ENCODE measurements at places on chromosomes 4 and X. TPM values are rescaled to one million over a fixed set of nuclear protein-coding genes. Genes with fewer than 3 reads are reported as not detected.
A peak's percentile ranks its signal among the peaks of the same experiment; 100 is the strongest.

EGFL6 gene
- not detected for total RNA-seq

USP26 gene
- total RNA-seq = not detected

TBC1D8B gene
- 8.9 TPM for total RNA-seq

ADGRG4 gene
- not detected for total RNA-seq

- H3K4me3 ChIP-seq = no peak overlapping the region
- no peak for DNase-seq
- no peaks in the 10 kb centered on the region for H3K36me3 ChIP-seq
These were observed 10.1 kb downstream of the PDLIM3 start for GRCh38 chr4:185524888-185525863.

- H3K27me3 ChIP-seq = peaks cover 11% of the 10 kb centered on the region
- no peaks in the 10 kb centered on the region for H3K36me3 ChIP-seq
- H3K4me3 ChIP-seq = no peak overlapping the region
These were observed 904 bp downstream of the F11 start for GRCh38 chr4:186266729-186267456.

- no peaks in the 10 kb centered on the region for H3K27me3 ChIP-seq
- DNase-seq = no peak
- H3K36me3 ChIP-seq = no peaks in the 10 kb centered on the region
- H3K4me3 ChIP-seq = no peak overlapping the region
These were observed 38.4 kb downstream of the PHKA2 start for GRCh38 chrX:18945483-18945882.

GRCh38 chr4:165325732-165326512 lies 1.5 kb upstream of the MSMO1 start:
- H3K4me1 ChIP-seq = no peaks in the 10 kb centered on the region
- H3K36me3 ChIP-seq = peaks cover 9% of the 10 kb centered on the region
- H3K27me3 ChIP-seq = no peaks in the 10 kb centered on the region
- DNase-seq = peak; percentile 66
- H3K27ac ChIP-seq = peak overlapping the region; percentile 93

DNA sequence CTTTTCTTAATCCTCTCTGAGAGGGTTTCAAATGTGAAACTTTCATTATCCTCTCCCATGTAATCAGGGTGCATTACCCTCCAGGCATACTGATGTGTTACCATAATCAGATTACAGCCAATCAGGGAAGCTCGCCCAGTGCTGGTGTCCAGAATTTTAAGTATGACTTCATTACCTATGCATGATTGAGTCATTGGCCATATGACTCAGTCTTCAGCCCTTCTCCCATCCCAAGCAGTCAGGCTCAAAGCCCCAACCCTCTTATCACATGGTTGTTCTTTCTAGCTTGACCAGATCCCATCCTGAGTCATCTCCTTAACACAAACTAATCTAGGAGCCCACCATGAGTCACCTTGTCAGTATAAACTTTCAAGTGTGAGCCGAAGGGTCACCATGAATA lies 1668.1 kb upstream of the AGA start:
- H3K27me3 ChIP-seq = no peaks in the 10 kb centered on the region
- H3K27ac ChIP-seq = no peak overlapping the region
- DNase-seq = no peak
- H3K4me3 ChIP-seq = no peak overlapping the region

GRCh38 chr4:114474188-114474800 lies 124.3 kb upstream of the UGT8 start:
- no peak overlapping the region for H3K27ac ChIP-seq
- no peaks in the 10 kb centered on the region for H3K27me3 ChIP-seq
- DNase-seq = no peak
- no peak overlapping the region for H3K4me3 ChIP-seq
- no peaks in the 10 kb centered on the region for H3K36me3 ChIP-seq
- no peaks in the 10 kb centered on the region for H3K4me1 ChIP-seq
